ENCODE measurements at places on chromosomes 12 and 14.

DNA sequence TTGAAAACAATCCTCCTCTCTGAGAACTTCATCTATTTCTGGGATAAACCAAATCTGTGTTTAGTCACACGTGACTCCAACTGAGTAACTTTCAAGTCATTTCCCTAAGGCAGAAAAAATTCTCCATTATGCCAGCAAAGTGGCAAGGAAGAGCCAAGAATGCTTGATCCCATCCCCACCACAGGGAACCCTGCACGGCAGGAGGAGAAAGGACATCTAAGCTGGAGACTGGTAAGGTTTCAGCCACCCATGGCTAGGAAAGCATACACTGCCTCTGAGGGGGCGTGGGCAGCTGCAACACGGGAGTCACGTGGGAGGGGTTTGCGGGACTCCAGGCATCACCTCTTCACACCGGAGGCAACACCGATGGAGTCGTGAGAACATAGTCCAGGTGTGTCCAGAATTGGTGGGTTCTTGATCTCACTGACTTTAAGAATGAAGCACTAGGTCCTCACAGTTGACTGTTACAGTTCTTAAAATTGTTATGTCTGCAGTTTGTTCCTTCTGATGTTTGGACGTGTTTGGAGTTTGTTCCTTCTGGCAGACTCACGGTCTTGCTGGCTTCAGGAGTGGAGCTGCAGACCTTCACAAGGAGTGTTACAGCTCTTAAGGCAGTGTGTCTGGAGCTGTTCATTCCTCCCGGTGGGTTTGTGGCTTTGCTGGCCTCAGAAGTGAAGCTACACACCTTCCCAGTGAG, 2.7 kb upstream of the SIVA1 start:
- no peak for DNase-seq

DNA sequence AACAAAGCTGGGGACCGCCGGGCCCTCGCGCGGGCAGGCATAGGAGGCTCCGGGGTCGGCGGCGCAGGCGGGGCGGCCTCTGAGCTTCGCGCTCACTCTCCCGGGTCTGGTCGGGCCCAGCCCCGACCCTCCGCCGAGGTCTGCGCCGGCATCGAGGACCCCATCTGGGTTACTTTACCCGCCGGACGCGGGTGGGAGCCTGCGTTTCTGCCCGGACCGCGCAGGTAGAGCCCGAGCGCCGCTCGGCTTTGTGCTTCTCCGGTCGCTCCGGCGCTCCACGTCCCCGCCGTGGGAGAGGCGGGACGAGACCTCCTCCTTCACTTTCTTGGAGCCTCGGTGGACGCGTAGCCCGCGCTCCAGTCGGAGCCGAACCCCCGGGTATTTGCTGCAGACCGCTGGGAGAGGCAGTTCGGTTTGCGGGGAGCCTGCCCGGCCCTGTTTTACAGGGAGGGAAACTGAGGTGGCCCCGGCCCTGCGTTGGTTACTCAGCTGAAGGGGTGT, 63.2 kb downstream of the FBXL14 start:
- no peak for DNase-seq

DNA sequence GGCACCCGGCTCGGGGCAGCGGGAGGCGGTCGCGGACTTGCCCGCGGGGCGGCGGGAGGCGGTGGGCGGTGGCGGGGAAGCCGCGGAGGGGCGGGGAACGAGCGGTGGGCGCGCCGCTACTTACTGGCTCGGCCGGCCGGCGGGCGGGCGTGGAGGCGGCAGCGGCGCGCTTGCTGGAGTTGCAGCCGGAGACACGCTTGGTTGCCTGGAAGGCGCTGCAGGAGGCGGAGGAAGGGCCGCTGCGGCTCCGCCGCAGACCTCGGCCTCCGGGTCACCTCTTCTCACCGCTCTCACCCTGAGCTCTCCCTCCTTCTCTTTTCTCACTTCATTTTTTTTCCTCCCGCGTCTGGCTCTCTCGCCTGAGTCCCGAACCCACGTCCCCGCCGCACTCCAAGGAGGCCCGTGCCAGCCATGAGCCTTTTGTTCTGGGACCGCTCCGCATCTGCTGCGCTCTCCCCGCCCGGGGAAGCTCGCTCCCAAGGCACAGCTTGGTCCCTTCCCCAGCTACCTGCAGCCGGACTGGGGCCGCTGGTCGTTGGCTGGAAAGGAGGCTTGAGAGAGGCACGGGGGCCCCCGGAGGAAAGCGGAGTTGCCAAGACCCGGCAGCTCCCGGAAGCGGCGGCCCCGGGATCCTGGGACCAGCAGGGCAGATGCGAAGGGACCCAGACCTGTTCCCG, 592 bp upstream of the KCNK10 start:
- no peak for DNase-seq

DNA sequence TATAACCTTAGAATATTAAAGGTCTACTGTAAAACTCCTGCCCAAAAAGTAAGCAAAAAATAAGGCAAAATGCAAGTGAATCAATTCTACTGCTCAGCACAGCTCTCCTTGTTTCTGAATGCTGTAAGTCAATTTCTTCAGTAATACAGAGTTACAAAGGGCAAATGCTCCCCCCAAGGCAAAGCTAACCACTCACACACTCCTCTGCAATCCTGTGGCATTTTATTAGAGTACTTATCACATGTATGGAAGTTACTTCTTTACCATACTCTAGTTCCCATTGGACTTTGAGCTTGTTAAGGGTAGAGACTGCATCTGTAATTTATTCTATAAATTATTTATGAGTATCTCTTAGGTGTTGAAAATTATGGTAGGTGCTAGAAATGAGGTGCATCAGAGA, 27.2 kb downstream of the SEL1L start:
- no peak for DNase-seq

DNA sequence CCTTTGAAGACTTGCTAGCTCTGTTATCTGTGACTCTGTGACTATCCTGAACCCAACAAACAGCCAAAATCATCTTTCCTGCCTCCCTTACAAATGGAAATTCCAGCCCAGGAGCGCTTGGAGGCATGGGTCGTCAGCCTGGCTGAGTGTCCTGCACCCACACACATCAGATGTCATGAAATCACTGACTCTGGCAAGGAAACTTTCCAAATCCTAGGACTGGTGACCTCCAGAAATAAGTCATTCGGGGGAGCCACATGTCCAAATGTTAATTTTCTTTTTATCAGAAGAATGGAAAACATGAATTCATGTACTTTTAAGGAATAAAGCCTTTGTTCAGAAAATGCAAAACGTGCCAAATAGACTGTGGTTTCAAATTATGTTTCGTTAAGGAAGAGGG, 96.3 kb upstream of the EVL start:
- DNase-seq: no peak

All from activated naive CD4-positive, alpha-beta T cell treated with anti-CD3 and anti-CD28 coated beads, Interleukin-2, amount 10 ng/mL, durations not matched to agents 7 days and 5 days (primary cell).